Mucosa of descending colon (tissue), 3 donors: ENCODE measurements at places on chromosomes 5 and 9.
A peak's percentile ranks its signal among the peaks of the same experiment; 100 is the strongest.

DNA sequence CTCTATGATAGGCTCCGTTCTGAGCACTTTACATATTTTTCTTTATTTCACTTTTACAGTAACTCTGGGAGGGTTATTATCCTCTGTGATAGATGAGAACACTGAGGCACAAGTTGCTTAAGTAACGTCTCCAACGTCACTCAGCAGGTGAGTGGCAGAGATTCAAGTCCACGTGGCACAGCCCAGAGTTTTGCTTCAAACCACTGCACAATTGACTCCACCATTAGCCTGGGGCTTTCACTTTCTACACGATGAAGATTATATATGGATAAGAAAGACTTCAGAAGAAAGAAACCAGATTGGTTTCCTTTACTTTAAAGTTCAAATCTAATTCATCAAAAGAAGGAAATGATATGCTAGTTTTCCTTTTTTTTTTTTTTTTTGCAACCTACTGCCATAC, 245.9 kb downstream of the SYK start:
- DNase-seq, result no peak

DNA sequence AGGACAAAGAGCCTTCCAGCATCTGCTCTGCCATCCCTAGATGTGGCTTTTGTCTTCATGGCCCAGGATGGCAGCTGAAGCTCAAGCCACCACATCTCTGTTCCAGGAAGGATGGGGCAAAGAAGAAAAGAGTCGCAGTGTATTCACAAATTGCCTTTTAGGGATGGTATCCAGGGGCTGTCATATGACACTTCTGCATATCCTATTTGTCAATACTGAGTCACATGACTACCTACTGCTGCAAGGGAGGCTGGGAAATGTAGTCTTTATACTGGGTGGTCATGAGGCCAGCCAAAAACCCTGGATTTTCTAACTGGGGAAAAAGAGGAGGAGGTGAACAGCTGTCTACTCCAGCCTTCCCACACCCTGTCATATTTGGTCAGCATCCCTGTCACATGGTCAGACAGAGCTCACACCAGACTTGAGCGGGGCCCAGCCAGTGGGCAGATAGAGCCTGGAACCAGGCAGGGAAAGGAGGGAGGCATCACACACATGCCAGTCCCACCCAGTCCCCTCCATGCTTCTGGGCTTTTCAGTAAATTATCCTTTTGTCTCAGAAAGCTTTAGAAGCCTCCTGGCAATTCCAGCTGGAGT, 52.0 kb downstream of the OLFM1 start:
- no peak for DNase-seq

- DNase-seq, result peak; percentile 73
Measured at GRCh38 chr9:93300585-93301081, 116.7 kb downstream of the WNK2 start.

- no peak for DNase-seq
Measured at GRCh38 chr5:174521449-174521848, 202.9 kb upstream of the MSX2 start.

DNA sequence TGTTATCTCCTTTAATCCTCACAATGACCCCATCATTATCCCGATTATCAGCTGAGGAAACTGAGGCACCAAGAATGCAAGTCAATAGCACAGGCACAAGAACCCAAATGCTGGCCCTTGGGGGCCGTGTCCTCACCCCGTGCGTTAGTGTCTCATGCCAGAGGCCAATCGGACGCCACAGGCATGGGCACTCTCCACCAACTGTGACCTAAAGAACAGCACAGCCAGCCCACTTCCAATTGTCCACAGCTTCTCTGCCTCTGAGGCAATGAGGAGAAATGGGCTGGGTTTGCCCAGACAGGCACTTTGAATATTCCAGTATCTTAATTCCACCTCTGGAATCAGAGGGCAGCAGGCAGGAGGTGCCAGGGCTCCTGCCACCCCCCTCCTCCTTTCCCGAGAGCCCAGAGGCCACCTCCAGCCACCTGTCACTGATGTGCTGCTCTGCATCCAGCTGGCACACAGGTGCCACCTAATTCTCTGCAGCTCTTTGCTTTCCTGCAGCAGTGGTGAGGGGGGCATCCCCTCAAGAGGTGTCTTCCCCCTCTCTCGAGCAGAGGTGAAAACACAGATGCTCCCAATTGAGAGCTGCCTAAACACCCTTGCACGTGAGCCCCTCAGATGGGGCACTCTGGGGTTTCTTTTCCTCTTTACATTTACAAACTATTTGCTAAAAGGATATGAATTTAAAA, 107.5 kb downstream of the ROR2 start:
- no peak for DNase-seq

DNA sequence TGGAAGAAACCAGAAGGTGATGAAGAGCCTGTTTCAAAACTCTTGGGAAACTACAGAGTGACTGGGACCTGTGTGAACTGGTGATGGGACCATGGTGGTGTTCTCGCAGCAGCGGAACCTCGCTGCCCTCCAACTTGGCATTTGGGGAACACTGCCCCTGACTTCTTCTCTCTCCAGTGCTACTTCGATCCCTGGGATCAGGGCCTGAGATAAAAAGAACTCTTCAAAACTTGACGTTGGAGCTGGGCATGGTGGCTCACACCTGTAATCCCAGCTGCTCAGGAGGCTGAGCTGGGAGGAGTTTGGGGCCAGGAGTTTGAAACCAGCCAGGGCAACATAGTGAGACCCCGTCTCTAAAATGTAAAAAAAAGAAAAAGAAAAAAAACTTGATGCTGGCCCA, 18.1 kb downstream of the PITX1 start:
- no peak for DNase-seq

DNA sequence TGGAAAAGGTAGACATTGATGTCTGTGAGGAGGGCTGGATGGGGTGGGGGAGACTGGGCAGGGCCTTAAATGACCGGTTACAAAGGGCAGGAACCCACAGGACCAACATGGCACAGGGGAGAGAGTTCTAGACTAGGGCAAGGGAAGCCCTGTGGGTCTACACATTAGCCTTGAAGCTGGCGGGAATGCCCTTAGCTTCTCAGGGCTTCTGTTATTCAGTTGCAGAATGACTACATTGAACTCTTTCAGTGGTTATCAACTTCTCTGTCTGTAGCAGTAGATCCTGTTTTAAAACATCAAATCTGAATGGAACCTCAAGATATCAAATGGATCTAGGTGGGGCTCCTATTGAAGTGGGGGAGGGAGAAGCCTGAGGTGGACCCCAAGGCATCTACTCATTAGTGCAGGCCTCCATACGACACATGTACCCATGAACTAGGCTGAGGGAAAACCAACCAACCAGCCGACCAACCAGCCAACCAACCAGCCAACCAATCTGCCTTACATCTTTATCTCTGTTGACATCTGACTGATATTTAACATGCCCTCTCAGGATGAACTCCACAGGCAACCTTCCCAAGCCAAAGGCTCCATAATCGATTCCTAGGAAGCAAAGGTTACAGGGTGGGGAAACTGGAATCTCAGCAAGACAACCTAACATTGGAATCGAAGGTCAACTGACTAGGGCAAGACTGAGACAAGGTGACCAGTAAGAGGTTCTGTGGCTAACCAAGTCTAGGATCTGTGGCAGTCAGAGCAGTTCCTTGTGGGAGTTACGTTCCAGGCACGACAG, 48.3 kb downstream of the DAP start:
- no peak for DNase-seq

- no peak for DNase-seq
Measured at GRCh38 chr9:121887553-121888437, 205.3 kb downstream of the TTLL11 start.
